ENCODE measurements at places on chromosomes 7 and 10.

- DNase-seq: no peak
Observed at GRCh38 chr10:97494151-97494550, 4.1 kb downstream of the MMS19 start.

- DNase-seq: no peak
Observed at GRCh38 chr7:7565746-7566650, 686 bp upstream of the MIOS start.

GRCh38 chr7:143514487-143514886, 36.8 kb downstream of the TAS2R41 start:
- no peak for DNase-seq

- DNase-seq: no peak
Observed at GRCh38 chr7:141512597-141512996, 38.6 kb upstream of the AGK start.

DNA sequence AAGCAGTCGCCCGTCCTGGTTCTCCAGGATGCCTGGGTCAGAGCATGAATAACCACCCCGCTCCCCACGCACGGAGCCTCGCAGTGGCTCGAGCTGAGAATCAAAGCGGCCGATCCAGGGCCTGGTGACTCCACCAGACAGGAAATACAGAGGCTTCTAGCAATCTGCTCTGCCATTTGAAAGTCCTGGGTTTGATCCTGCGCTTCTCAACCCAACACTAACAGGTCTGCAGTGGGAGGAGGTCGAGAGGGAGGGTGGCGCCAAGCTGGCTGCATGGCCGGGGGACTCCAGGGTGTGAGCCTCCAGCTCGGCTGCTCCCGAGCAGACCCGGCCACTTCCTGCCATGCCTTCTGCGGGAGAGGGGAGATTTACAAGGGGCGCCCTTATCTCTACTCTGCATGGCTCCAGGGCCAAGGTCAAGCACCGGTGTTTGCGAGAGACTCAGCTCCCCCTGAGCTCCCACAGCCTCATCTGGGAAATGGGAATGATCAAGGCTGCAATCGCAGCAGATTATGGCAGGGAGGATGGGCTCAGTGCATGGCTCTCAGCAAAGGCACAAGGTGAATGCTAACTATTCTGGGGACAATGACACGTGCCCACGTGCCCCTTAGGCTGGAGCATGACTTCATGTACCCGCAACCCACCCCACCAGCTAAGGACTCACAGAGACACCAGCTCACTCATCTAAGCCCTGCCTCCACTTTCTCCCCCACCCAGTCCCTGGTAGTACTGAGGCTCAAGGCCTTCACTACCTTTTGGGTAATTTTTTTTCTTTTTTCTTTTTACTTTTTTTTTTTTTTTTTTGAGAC, 73.9 kb upstream of the TNRC18 start:
- DNase-seq: no peak

DNA sequence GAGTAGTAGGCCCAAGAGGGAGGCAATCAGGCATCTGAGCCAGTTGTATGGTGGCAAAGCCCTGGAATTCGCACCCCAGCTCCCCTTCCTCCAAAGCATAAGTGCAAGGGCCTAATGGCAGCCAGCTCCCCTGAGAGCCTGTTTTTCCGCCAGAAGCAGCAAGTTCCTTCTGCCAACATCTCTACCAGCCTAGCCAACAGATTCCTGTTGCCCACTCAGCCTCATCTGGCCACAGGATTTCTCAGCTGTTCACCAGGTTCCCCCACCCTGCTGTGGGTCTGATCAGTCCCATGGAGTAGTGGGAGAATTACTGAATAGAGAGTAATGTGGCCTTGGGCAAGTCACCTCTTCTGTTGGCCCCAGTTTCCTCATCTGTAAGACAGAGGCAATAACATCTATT, 186.2 kb upstream of the PDE1C start:
- DNase-seq: no peak

- peak; percentile 34 for DNase-seq
Observed at GRCh38 chr7:139775829-139776266, 1.9 kb downstream of the HIPK2 start.

DNA sequence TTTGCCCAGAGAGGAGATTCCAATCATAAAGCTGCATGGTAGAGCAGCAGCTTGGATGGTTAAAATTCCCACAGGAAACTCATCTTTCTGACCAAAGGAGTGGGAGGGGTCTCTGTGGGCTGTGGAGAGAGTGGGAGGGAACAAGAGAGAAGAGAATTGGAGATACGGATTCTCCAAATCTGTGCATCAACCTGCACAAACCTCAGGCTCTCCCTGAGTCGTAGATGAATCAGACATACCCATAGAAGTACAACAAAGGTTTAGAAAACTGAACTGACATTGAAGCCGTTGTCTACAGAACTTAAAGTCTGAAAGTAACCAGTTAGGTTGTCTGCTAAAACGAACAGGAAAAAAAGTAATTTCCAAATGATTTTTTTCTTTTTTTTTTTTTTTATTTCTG, 41.9 kb downstream of the CYCS start:
- DNase-seq: no peak

- DNase-seq: no peak
Observed at GRCh38 chr7:136549756-136550155, 318.7 kb upstream of the CHRM2 start.

- DNase-seq: no peak
Observed at GRCh38 chr7:45148653-45148973, 9.0 kb upstream of the RAMP3 start.

- DNase-seq: no peak
Observed at GRCh38 chr7:94616855-94617254, 39.1 kb downstream of the SGCE start.

Measured in stimulated activated CD4-positive, alpha-beta T cell treated with anti-CD3 and anti-CD28 coated beads, Interleukin-2, amount 100 ng/mL, for 48 hours (primary cell).